ENCODE measurements at places on chromosomes 2 and 18.

- no peak for DNase-seq
Measured at GRCh38 chr2:182228741-182229140, 198.1 kb downstream of the PDE1A start.

DNA sequence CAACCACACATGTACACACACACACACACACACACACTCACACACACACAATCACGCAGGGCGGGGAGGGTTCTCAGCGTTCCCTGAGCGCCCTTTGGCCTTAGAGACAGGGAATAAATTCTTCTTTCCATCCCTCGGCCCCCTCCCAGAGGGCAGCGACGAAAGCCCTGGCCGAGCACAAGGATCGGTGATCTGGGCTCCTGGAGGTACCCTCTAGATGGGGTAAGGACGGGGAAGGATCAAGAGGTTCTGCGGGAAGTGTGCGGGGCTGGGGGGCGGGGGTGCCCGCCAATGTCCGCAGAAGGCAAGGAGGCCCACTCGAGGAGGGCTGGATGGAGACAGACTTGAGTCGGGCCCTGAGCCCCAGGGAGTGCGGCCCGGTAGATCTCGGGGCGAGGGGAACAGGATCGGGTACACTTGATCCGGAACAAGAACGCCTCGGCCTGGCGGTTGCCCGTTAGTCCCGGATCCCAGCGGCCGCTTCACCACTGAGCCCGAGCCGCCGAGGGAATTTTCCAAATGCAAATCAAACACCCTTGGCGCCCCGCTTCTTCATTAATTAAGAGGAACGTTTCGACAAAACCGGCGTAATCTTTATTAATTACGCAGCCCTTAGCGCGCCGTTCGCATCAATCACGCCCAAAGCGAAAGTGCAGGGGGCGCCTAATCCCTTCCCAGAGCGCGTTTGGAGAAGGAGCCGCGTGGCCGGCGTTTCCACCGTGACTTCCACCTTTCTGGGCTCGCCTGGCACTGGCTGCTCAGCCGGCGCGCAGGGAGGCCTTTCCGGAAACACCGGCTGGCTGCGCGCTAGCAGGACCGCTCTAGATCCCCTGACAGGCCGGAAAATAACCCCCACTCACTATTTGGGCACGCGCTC is 7.0 kb upstream of the PAX3 start:
- no peak for DNase-seq

DNA sequence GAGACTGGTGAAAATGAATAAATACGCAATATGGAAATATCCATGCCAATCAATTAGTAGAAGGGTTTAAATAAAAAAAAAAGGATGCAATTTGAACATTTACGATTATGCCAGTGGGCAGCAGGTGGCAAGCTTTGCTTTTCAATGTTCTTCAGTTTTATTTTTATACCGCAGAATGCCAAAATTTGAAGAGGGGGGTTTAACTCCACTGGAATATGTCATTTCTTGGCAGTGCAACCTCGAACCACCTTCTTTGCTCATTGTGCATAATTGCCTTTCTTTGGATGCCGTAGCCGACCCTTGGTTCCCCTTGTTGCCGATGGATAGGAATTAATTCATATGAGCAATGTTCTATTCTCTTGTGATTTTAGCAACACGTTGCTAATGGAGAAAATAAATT is 88.0 kb downstream of the LTBP1 start:
- no peak for DNase-seq

DNA sequence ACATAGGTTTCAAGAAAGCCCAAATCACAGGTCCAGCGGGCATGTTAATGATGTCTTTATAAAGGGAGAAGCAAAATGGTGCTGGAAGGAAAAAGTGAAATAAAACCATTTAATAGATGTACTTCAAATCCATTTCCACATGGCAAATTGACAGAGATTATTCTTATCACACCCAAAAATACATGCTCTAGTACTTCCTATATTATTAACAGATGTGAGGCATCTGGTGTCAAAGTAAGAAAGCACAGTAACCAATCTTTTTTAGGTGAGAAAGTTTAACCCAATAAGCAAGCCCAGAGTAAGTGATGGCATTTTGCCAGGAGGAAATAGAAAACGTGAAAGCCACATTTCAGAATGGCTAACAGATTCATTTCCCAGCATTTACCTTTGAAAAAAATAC is 128.0 kb downstream of the ABCA12 start:
- DNase-seq = no peak

DNA sequence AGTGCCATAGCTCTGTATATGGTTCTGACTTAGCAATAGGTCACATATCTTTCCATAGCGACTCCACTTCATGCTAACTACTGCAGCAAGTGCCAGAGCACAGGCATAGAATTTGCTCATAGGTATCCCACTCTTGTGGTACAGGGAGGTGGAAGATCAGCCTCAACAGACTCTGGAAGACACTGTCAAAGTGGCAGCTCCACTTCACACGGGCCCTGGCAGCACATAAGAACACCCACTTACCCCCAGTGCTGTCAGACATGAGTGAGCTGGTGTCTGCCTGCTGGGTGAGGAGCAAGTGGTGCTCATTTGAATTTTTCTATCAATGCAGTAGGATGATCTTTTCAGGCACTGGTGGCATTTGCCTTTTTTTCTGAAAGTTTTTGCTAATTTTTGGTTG is 48.6 kb downstream of the BCL2L11 start:
- no peak for DNase-seq

GRCh38 chr2:71720283-71720560 is 266.9 kb downstream of the DYSF start:
- DNase-seq = no peak

DNA sequence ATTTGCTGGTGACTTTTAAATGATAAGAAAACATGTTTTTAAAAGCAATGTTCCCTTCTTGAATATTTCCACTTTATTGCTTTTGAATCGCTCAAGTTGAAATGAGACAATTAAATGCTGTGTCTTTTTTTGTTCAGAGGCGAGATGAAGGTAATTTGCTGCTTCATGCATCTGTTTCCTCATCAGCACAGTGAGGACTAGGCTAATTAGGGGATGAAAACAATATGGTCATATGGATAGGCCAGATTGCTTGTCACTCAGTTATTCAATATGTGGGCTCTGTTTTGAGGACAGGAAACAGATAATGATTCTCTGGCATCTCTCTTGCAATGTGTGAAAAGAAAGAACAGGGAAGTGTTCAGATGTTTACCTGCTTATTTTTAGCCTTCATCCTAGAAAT is 61.0 kb downstream of the ERBB4 start:
- DNase-seq = no peak

GRCh38 chr2:197030090-197030489 is 103.6 kb upstream of the PGAP1 start:
- DNase-seq = no peak

- no peak for DNase-seq
Measured at GRCh38 chr2:215338883-215339679, 27.2 kb downstream of the ATIC start.

All from activated naive CD4-positive, alpha-beta T cell (primary cell).